ENCODE measurements at places on chromosomes 7 and 10.
A peak's percentile ranks its signal among the peaks of the same experiment; 100 is the strongest.

DNA sequence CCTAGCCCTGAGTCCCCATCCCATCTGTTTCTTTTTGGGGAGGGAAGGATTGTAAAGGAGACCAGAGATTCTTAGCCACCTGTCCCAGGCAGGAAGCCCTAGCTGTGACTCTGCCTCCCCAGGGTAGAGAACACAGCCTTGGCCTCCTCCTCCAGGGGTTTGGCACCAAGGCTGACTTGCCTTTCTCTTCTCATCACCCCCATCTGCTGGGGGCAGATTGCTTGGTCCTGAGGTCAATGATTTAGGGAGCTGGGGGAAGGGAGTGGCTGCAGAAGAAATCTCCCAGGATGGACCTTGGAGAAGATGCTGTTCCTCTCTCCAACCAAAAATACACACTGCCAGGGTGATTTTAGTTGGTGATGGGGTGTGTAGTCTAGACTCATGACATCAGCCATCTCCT is 2.6 kb upstream of the MNX1 start:
- no peak for DNase-seq

DNA sequence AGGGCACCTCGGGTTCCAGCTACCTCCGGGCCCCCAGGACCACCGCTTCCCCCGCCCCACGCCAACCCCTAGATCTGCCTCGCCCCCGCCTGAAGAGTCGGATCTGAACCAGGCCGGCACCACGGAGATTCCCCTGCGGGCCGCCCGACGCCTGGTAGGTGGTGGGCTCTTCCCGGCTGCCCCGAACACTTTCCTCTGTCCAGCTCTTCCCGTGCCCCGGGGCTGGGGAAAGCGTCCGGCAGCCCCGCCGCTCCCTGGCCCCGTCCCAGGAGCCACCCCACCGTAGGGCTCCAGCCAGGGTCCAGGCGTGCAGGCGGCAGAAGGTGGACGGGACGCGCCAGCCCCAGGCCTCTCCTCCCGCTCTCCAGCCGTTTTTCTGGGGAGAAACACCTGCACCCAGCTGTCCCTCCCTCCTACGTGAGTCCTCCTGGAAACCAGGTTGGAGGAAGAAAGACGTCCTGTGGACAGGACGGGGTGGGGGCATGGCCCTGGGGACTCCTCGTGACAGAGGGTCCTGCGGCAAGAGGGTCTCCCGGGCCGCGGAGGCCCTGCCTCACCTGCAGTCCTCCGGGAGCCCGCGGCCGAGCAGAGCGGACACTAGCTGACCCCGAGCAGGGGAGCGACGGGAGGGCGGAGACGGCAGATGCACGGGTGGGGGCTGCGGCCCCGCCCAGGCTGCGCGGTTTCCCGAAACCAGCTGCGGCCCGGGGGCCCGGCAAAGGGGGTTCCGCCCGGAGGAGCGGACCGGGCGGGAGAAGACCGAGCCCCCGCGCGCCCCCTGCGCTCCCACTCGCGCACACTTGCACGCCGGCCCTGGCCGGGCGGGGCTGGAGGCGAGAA is at the start of gene TMEM176B:
Gene TMEM176B, minus strand, starts transcription at position 624 of the 840 bp plus-strand sequence. CDS start 3,795 bp downstream, outside the sequence.
- DNase-seq = peak; percentile 5

DNA sequence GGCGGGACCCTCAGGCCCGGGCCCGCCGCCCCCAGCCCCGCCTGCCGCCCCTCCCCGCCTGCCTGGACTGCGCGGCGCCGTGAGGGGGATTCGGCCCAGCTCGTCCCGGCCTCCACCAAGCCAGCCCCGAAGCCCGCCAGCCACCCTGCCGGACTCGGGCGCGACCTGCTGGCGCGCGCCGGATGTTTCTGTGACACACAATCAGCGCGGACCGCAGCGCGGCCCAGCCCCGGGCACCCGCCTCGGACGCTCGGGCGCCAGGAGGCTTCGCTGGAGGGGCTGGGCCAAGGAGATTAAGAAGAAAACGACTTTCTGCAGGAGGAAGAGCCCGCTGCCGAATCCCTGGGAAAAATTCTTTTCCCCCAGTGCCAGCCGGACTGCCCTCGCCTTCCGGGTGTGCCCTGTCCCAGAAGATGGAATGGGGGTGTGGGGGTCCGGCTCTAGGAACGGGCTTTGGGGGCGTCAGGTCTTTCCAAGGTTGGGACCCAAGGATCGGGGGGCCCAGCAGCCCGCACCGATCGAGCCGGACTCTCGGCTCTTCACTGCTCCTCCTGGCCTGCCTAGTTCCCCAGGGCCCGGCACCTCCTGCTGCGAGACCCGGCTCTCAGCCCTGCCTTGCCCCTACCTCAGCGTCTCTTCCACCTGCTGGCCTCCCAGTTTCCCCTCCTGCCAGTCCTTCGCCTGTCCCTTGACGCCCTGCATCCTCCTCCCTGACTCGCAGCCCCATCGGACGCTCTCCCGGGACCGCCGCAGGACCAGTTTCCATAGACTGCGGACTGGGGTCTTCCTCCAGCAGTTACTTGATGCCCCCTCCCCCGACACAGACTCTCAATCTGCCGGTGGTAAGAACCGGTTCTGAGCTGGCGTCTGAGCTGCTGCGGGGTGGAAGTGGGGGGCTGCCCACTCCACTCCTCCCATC is 82.7 kb downstream of the PAX2 start:
- DNase-seq = peak; percentile 10

DNA sequence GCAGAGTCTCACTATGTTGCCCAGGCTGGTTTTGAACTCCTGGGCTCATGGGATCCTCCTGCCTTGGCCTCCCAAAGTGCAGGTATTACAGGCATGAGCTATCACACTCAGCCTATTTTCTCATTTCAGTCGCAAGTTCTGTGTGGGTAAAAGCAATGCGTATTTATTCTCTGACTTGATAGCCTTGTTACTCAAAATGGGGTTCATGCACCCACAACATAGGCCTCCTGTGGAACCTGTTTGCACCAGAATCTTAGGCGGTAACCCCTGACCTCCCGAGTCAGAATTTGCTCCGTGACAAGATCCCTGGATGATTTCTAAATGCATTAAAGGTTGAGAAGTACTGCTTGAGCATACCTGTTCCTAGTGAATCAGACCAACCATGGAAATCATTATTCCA is 7.3 kb downstream of the IL2RA start:
- no peak for DNase-seq

DNA sequence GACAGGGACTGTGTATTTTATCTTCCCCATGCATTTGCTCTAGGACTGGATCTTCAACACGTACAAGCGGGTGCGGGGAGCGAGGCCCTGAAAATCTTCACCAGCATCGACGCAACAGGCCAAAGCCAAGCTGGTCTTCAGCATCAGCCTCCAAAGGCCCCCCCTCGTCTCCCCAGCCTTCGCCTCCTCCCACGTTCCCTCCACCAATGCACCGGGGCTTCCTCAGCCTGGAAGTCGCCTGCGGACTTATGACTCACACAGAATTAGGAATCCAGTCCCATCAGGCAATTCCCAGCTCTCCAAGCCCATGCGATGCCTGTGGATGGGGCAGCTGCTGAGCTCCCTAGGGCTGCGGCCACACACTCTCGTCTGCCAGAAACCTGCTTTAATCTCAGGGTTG is 36.3 kb upstream of the RNF32 start:
- DNase-seq = no peak

DNA sequence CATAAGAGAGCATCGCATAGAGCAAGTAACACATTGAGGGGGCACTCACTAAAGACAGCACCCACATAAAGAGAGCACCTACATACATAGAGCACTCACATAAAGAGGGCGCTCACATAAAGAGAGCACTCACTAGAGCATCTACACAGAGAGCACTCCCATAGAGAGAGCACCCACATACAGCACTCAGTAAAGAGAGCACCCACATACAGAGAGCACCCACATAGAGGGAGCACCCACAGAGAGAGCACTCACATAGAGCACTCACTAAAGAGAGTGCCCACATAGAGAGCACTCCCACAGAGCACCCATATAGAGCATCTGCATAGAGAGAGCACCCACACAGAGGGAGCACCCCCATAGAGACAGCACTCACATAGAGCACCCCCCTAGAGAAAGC is 47.8 kb downstream of the INSIG1 start:
- no peak for DNase-seq

DNA sequence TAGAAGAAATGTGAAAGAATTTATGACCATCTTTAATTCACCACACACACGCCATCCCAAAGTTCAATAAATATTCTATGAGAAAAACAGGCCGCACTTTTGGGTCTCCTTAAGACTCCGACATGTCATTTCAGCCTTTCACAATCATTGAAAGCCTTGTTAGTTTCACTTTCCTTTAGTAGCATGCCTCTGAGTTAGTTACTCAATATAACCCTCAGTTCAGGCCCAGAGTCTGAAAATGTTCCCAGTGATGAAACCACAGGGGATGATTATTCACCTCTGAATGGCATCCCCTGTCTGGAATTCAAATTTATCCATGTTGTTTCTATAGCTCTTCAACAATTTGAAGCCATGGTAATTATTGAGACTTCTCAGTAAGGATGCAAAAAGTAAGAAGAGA is 278.1 kb upstream of the NRP1 start:
- no peak for DNase-seq

- DNase-seq = no peak
Measured at GRCh38 chr7:27912751-27913150, 172.8 kb downstream of the TAX1BP1 start.

DNA sequence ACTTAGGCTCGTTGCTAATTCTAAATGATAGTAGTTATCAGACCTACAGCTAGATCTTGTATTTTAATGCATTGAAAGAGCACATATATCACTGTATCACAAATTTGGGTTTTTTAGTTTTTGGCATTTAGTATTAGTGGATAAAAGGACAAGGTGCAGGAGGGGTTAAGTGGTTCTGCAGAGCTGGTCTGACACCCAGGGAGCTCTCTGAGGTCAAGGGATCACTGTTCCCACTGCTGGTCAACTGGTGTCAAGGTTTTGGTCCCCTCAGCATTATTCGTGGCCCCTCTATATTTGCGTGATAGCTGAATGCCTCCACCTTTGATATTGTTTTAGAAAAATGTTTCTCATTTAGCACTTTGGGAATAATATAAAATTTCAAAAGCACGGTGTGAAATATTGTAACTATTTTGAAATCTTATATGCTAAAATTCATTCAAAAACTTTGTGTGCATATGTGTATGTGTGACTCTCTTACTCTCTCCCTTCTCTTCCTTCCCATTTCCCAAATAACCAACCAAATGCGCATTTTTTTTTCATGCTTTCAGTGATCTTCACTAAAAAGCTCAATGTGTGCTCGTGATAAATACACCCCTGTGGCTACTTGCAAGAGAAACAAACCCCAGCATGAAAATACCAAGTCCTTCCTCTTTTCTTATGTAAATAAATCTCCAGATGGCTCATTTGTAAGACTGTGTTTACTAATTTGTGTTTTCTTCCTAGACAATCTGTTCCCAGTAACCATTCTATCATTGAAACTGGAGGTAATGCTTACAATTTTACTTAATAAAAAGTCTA is 309.2 kb downstream of the FGFR2 start:
- no peak for DNase-seq

DNA sequence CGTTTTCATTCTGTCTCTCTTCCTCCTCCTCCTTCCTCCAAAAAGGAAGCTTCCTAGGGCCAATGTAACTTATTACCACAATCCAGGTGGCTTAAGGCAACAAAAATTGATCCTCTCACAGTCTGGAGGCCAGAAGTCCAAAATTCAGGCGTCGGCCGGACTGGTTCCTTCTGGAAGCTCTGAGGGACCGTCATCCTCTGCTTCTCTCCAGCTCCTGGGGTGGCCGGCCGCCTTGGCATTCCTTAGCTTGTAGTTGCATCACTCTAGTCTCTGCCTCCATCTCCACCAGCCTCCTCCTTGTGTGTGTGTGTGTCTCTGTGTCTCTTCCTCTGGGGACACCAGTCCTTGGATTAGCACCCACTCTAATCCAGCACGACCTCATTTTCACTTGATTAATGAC is 89.0 kb upstream of the NPTX2 start:
- DNase-seq = no peak

- DNase-seq = no peak
Measured at GRCh38 chr7:30430777-30431176, 47.8 kb downstream of the NOD1 start.

GRCh38 chr10:60679388-60679990 is 98.8 kb upstream of the CDK1 start:
- DNase-seq = no peak

DNA sequence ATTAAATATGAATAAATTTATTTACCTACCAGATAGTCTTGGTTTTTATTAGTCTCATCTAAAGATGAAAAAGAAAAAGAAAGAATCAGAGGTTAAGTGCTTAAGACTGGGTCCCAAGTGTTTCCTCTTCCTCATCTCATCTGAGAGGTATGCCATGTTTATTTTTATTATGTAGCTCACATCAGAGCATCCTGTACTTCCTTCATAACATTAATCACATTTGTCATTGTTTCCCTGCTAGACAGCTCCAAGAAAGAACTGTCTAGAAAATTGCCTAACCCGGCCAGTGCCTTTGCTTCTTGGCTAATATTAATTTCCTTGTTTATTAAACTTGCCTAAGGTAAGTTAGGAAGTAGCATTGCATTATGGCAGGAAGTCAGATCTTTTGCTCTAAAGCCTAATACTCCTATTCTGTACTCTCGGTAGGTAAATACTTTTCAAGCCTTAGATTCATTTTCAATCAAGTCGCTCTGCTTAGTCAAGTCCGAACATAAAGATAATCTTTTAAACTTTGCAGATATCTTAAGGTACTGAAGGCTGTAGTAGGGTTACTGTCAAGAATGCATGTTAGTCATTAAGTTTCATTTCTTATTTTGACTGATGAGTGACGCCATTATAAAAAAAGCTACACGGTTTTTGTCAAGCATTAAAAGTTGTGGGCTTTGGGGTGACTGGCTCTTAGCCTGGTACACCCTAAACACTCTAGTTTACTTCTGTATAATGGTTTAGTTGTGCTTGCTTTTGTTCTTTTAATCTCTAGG is 47.4 kb downstream of the ZMYND11 start:
- DNase-seq = no peak

GRCh38 chr10:107072786-107073185 is 91.7 kb downstream of the SORCS1 start:
- no peak for DNase-seq

DNA sequence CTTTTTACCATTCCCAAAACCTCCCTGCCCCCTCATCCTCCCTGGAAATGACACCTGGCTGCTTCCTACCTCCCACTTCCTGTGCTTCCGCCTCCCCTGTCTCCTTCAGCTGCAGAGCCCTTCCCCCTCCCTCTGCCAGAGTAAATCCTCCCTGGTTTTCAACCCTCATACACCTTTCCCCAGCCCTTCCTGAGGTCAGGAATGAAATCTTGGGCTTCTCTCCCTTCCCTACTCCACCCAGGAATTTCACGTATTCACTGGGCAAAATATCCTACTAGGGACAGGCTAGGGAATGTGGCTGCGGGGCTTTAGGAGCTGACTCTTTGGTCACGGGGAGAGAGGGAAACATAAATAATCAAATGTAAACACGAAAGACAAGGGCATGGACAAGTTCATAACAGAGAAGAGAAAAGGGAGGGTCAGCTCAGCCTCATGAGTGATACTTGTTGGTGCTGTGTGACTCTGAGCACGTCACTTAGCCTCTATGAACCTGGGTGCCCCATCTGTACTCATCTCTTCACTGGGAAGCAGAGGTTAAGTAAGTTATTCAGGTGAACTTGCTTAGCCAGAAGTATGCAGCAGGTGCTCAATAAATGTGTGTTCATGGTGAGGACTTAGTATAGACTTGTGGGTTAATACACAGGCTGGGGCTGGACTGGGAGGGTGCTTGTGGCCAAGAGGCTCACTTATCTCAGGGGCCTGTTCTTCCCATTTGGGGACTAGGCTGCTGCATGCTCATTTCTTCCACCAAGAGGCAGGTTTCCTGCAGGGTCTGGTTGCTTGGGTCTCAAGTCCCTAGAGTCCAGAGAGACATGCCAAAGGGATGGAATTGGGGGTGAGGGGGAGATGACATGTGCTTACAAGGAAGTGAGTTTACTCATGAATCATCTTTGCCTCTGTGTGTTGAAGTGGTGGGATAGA is 10.0 kb upstream of the DUSP5 start:
- no peak for DNase-seq
